ENCODE measurements at places on chromosomes 5 and 9. TPM values are rescaled to one million over a fixed set of nuclear protein-coding genes. Genes with fewer than 3 reads are reported as not detected.

GRCh38 chr5:112238473-112238872 is 180.6 kb downstream of the EPB41L4A start:
- no peak for DNase-seq

- DNase-seq: peak; percentile 88
These were observed 13.6 kb upstream of the PALM2AKAP2 start for GRCh38 chr9:109766351-109766750.

TRIM14 gene
- 11.3 TPM for total RNA-seq

DNA sequence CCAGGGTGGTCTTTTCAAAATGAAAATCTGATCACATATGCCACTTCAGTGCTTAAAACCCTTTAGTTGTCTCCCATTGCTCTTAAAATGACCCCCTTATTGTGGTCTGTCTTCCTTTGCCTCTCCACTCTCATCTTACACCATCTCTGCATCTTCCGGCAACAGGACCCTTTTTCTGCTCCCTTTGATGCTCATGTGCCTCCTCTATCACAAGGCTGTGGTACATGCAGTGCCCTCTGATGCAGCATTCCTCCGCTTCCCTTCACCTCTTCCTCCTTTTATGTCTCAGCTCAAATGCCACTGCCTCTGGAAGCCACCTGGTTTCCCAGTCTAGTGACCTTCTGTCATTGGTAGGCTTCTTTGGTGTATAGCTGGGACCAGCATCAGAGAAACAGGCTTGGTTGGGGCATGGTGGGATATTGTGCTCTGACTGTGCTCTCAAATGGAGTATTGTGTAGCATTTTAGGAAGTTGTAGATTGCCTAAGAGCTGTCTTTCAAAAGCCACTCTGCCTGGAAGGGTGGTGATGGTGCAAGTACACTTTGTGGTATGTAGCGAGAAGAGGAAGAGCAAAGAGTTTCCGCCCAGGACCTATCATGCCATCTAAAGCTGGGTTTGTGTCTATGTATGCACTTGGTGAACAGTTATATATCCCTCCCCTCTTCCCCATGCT is 28.1 kb downstream of the ARHGAP26 start:
- no peak for DNase-seq

- no peak for DNase-seq
These were observed 183.6 kb downstream of the GADD45G start for GRCh38 chr9:89788434-89788833.

LHX3 gene
- total RNA-seq: not detected

GABRA6 gene
- not detected for total RNA-seq

- DNase-seq: peak; percentile 11
These were observed 52.1 kb downstream of the NSG2 start for GRCh38 chr5:174097486-174098185.

KIAA0825 gene
- total RNA-seq: 0.89 TPM

CYLC2 gene
- total RNA-seq: not detected

PCDHB14 gene
- 1.7 TPM for total RNA-seq

RASGEF1C gene
- 0.17 TPM for total RNA-seq

PCDHAC1 gene
- 2.8 TPM for total RNA-seq

IL17B gene
- not detected for total RNA-seq

- DNase-seq: peak; percentile 41
These were observed 547.2 kb downstream of the LRRC70 start for GRCh38 chr5:63125862-63126261.

GRCh38 chr5:177372034-177372896 is 12.0 kb upstream of the SLC34A1 start:
- no peak for DNase-seq

MEF2C gene
- total RNA-seq: not detected

GRCh38 chr5:40877371-40877988 is 31.8 kb upstream of the C7 start:
- peak; percentile 69 for DNase-seq

SLC6A19 gene
- total RNA-seq: not detected

RUFY1 gene
- 51.5 TPM for total RNA-seq

CD72 gene
- total RNA-seq: 1.7 TPM

GRCh38 chr9:91040371-91041215 is 239.0 kb downstream of the SYK start:
- no peak for DNase-seq

DNA sequence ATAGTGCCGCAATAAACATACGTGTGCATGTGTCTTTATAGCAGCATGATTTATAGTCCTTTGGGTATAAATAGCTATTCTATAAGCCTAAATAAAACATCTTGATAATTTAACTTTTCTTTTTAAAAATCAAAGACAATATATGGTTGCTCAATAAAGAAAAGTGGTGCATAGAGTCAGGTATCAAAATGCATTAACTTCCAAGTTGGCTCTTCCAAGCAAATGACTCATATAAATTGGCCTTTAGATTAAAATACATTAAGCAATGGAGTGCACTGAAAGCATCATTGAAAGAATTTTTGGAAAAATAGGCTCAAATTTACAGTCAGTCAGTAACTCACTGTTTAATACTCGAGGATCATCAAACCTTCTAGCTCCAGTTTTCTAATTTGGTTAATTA is 106.6 kb downstream of the PLCXD3 start:
- DNase-seq: no peak

DNA sequence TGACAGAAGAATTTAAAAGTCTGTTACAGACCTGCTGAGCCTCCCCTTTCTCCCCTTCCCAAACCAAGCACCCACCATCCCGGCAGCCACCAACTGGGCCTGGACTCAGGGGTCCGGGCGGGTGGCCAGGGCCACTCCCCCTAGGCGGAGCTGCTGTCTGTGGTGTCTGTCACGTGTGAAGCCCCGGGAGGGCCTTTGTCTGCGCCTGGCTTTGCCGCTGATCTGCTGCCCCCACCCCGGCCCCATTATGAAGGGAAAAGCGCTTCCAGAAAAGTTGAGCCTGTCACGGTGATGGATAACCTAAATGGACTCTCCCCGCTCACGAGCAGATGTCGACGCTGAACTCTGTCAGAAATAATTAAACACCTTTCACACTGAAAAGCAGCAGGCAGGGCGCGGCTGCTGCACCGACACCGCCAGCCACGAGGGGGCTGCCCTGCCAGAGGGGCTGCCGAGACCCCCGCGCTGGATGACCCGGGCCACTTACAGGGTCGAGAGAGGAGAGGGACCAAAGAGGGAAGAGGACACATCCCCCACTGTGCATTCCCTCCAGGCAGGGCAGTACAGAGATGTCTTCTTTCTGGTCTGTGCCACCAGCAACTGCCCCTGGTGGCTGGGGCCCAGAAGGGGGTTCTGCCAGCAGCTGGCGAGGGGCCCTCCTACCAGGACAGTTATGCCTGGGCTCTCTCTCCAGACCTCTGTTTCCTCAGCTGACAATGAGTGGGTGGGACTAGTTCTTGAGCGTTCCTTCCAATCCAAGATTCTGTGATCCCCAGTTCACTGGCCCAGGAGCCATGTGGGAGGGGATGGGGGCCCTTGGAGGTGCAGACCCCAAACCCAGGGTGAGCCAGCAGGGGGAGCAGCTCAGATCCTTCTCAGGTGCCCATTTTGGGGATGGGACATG is 36.0 kb upstream of the BARHL1 start:
- DNase-seq: no peak

CORO2A gene
- total RNA-seq: 9.7 TPM

GRCh38 chr5:149110406-149110805 is 30.9 kb upstream of the ABLIM3 start:
- no peak for DNase-seq

- DNase-seq: peak; percentile 28
These were observed 59.5 kb downstream of the MAST4 start for GRCh38 chr5:66655395-66656324.

SLC34A1 gene
- total RNA-seq: 0.09 TPM

AGXT2 gene
- not detected for total RNA-seq

DNA sequence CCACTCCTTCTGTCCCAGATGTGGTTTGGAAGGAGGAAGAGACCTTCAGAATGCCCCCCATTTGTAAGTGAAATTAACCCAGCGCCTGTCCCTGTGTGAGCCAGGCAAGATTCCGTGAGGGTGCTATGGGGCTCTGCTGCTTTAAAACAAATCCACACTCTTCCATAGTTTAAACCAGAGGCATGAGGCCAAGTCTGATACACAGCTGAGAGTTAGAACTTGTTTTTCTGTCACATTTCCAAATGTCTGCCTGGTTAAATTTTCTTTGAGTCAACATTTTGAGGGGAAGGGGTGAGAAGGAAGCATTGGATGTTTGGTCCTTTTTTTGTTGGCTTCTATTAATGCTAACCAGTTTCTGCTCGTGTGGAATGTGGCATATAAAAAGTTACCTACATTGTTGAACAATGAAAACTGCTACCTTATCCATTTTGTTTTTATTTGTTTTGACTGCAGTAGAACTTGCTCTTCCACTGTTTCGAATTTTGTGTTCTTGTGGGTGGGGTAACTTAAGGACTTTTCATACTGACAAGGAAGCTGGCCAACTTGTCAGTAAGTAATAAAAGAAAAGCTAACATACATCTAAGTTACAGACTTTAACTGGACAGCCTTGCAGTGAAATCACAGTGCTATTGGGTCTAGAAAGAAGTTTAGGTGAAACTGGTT is 12.9 kb downstream of the RGMB start:
- DNase-seq: no peak

DNA sequence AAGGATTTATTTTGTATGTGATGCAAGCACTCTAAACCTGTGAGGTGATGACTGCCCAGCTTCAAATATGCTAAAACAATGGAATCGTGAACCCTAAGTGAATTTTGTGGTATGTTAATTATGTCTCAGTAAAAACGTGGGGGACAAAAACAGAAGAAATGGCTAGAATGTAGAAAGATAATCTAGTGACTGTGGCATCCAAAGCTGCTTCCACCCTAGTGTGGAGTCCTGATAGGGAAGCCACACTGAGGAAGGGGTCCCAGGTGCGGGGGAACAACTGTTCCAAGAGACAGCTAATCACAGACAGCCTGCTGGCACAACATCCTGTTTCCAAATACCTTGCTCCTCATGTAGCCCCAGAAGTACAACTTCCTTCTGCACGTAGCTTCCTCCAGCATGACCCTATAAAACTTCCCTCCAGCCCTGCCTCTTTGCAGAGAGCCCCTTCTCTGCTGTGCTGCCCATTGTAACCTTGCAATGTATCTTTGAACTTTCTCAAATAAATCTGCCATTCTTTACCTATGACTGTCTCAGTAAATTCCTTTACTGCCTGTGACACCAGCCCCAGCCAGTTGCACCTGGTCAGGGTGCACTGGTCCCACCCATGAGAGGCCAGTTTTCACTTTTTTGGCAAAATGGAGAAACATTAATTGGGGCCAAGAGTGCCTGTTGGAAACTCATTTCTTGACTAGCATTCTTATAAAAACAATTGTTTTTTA is 4.9 kb downstream of the GMCL2 start:
- DNase-seq: no peak

SH3GL2 gene
- not detected for total RNA-seq

DNA sequence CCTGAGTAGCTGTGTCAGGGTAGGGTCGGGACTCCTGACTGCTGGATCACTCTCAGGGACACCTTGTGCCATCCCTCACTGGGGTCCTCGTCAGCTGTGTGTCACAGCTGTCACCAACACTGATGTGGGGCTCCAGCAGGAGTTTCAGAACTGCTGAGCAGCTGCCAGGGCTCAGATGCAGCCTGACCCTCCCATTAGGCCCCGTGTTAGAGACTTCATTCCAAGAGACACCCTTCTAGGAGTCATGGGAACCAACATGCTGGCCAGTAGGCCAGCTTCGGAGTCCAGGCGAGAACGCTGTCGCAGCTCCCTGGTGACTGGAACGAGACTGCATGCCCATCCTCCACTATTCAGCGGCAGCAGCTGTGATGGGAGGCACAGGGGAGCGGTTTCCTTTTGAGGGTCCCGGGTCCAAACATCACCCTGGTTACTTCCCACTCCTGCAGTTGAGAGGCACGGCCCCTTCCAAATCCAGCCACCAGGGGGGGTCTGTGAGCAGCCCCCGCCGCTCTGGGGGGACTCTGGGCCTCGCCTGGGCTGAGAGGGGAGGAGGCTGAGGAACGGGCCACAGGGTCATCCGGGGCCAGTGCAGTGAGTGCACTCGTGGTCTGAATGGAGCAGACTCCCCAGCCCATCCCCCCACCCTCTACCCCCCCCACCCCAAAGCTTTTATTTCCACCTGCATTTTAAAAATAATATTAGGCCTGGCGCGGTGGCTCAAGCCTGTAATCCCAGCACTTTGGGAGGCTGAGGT is 12.6 kb upstream of the TCF7 start:
- no peak for DNase-seq

HMCN2 gene
- total RNA-seq: 0.08 TPM

GRCh38 chr9:134219646-134220060 is 55.3 kb upstream of the RNU6ATAC start:
- no peak for DNase-seq

DNA sequence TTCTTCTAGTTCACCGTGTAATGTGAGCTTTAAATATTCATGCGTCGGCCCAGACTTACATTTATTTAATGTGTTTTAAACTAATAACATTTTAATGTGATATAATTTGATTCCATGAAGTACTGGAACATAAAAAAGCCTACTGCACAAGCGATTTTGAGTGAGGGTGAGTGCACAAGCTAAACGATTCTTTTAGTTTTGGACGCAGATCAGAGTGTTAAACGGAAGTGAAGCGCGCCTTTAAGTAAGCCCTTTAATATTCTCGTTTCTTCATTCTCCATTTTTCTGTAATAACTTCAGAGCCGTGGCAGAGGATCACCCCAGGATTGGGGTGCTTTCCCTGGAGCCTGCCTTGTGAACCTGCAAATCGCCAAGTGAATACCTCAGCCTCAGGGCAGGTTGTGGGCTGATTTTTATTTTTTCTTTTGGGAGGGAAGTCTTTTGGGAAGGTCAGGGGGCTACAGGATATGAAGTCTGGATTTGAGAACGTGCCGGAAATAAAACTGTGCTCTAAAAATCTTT is 4.9 kb upstream of the PAX5 start:
- DNase-seq: no peak

GRCh38 chr9:137160054-137160425 is 9.8 kb downstream of the LRRC26 start:
- DNase-seq: no peak

CACFD1 gene
- 6.1 TPM for total RNA-seq

LCN1 gene
- total RNA-seq: not detected

SYK gene
- 12.4 TPM for total RNA-seq

GPBP1 gene
- total RNA-seq: 39.7 TPM

SNCAIP gene
- total RNA-seq: not detected

All from mammary epithelial cell (primary cell).